ENCODE measurements at places on chromosomes 6 and 20.

DNA sequence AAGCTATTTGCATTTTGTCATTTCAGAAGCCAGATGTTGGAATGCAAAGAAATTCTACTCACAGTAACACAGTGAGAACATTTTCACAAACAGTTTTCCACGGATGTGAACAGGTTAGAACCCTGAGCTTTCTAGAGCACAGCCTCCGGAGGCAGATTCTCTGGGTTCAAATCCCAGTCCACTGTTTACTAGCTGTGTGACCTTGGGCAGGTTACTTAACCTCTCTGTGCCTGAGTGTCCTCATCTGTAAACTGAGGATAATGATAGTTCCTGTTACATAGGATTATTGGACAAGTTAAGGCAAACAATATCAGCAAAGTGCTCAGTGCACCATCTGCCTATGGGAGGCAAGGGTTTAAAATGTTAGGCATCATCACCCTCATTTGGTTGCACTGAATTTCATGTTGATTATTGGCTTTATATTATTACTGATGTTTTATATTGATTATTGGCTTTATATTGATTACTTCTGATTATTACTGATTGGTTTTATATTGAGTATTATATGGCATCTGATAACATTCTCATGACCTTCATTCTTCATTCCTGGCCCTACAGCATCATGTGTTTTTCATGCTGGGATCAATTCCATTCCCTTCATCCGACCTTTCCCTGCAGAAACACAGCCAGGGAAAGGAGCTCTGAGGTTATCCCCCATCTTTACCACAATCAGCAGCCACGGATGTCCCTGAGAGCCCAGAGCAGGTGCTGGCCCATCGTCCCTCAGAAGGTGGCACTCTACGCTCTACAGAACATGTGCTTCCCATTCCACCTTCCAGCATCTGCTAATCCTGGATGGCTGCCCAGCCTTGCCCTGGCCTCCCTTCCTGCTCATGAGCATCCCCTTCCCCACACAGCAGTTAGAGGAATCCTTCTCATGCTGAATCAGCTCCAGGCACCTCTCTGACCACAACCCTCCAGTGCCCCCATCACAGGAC lies 283.1 kb downstream of the PREX1 start:
- no peak for DNase-seq

DNA sequence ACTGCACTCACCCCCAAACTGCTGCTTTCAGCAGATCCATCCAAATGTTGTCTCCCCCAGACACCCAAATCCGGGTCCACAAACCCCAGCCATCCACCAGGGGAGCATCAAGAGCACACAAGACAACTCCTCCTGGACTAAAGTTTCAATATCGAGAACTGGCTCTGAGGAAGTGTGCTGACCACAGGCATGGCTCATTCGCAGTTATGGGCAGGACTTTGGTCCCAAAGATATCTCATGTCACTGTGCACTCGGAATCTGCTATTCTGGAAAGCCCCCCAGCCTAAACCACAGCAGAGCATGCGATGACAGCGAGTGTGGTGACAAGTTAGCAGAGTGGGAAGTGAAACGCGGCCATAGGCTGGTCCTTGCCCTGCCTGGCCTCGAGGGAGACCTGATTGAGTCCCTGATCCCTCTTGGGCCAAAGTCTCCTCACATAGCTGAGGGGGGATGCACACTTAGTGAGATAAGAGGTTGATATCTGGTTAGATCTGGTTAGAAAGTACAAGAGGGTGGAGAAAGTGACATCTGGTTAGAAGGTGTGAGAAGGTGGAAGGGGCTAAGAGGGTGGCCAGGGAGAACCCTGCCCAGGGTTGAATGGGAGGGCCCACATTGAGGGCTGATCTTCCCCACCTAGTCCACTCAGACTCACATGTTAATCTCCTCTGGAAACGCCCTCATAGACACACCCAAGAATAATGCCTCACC lies 149.7 kb downstream of the MRPL14 start:
- peak; percentile 59 for DNase-seq

GRCh38 chr6:170124836-170125235 lies 166.0 kb downstream of the DLL1 start:
- DNase-seq: no peak

DNA sequence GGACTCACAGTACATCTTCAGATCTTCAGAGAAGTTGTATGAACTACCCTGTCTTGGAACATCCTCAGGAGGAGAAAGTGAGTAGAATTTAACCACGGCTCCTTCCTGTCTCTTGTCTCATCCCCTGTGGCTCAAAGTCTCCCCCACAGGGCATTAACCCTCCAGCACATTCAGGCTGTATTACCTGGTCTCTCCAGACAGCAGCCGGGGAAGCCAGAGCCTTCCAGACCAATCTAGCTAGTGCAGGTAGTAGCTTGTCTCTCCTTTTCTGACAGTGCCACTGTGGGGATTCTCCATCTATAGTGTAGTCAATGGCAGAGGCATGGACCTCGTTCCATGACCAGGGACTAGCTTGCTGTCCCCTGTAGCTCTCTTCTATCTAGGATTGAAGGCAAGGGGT lies 16.9 kb upstream of the ELMO2 start:
- DNase-seq: no peak

- DNase-seq: no peak
These were observed 126.0 kb downstream of the ADGRB3 start for GRCh38 chr6:68760941-68761676.

DNA sequence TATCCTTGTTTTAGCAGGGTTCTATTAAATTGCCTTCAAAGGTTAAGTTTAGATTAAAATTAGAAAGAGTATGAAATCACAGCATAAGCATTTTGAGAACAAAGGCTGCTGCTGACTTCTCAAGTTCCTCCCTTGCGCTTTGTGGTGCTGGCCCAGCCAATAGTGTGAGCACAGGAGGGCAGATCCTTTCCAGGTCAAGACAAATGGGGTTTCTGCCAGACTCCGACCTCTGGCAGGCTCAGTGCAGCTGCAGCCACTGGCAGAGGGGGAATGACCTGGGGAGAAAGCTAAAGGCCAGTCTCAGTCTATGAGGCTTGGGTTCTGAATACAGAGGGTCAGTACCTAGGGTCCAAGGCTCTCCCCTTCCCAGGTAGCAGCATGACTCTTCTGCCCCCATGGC lies 27.0 kb downstream of the CLIC5 start:
- DNase-seq: no peak

- no peak for DNase-seq
These were observed 29.1 kb upstream of the PKIG start for GRCh38 chr20:44552950-44553908.

DNA sequence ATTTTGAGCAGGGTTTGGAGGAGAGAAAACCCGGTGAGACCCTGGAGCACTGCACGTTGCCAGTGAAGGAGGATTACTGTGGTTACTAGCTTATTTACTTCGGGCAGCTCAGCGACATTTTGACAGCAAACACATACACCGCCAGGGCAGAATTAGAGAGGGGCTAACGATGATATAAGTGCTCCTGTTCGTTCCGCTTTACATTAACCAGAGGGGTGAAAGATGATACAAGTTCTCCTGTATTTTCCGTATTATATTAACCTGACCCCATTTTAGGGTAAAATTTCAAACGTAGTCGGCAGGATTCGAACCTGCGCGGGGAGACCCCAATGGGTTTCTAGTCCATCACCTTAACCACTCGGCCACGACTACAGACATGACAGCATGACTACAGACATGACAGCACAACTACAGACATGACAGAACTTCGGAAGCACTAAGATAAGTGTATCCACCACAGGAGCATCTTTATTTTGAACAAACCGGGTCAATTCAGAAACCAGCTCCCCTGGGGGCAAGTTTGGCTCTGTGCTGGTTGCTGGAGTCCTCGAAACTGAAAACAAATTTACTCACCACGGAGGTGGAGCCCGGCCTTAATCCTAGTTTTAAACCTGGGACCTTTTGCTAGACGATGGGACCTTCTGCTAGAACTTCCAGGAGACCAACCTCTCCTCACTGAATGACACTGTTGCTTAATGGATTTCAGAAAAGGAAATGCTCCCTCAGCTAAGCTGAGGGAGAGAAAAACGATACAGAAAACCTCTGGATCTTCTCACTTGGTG lies 80.4 kb upstream of the ZNF184 start:
- DNase-seq: peak; percentile 65

DNA sequence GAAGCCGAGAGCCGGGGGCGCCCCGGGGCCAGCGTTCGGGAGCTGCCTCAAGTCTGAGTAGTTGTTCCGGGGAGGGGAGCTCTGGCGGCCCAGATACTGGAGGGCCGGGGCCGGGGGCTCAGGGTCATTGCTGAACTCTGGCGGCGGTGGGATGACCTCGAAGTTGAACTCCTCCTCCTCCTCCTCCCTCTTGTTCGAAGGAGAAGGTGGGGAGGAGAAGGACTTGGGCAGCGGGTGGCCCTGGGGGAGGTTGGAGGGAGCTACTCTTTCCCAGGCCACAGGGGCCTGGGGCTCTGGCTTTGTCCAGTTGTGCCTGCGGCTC lies 37.7 kb downstream of the C6orf132 start:
- DNase-seq: no peak

DNA sequence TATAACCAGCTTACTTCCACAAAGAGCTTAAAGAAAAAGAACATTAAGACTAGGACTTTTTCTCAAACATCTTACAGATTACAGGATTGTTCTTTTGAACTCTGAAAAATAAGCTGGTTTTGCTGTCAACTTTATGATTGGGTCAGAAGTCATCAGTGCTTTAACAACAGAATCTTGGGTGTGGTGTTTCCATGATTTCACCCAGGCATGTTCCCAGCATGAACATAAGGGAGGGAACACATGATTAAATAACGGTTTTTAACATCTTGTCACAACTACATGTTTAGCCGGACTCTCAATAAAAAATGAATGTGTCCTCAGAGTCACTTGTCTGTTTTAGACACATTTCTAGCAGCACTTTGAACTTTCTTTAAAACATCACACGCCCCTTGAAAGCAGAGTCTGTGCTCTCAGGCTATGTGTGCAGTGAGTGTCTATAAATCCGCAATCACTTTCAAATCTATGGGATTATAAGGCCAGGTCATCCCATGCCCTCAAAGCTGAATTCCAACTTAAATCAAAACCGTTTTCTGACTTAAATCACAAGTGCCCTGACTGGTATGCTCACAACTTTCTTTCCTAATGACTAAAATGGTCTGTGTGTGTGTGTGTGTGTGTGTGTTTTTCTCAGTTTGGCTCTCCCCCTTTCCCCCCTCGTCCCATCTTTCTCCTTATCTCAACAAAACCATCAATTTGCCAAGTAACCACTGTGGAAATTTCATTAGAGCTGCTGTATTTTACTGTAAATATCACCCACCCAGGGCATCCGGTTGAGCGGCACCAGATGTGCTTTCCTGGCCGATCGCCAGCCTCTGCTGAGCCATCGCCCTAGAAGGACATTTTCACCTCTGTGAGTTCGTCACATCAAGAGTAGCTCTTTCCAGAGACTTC lies 216.8 kb upstream of the DTNBP1 start:
- DNase-seq: peak; percentile 42

DNA sequence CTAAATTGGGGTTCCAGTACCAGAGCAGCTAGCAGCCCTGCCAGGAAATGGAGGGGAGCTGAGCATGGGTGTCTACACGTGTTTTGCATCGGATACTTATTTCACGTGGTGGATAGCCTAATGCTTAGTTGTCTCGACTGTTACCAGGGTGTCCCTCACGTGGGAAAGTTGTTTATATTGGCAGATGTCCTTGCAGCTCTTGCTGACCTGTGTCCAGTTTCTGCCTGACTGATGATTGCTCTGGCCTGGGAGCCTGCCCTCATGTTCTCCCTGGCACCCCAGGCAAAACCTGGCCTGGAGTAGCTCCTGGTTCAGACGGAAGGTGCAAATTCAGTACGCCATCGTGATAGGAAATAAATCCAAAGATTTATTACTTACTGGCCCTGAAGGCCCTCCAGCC lies 11.8 kb upstream of the FERMT1 start:
- DNase-seq: no peak

- no peak for DNase-seq
These were observed 14.9 kb downstream of the CRISP2 start for GRCh38 chr6:49698478-49698877.

- DNase-seq: no peak
These were observed 160.5 kb upstream of the GRIK2 start for GRCh38 chr6:101232961-101233360.

DNA sequence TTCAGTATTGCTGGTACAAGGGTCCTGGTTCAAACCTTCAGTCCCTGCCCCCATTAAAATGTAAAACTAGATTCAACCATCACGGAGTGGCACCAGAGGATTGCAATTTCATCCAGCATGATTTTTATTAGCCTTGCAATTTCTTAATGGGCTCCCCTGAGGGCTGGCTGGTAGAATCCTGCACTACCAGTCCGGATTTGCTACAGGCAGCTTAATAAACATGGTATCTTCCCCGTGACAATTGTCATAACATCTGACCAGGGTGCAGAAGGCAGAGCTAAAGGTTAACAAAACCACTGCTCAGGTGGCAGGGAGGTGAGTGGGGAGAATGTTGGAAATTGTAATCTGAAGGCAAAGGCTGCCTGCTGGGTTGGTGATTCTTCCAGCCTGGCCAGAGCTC lies 94.5 kb downstream of the PKHD1 start:
- DNase-seq: no peak

DNA sequence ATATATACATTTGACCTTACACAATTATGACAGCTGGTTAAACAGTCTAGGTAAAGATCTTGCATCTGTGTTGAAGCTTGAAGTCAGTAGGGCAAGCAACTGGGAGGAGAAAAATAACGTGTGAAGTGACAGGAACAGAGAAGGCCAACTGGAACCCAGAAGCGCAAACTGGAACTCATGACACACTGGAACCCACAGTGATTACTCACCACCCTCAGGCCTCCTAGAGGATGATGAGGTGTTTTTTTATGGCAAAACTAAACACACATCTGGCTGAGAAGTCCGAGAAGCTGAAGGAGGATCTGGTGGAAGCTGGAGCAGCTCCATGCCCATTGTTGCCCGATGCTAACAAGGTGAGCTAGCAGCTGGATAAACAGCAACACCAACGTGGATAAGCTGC lies 108.1 kb downstream of the TMEM200A start:
- no peak for DNase-seq

- DNase-seq: no peak
These were observed 30.7 kb upstream of the NANP start for GRCh38 chr20:25654487-25654886.

DNA sequence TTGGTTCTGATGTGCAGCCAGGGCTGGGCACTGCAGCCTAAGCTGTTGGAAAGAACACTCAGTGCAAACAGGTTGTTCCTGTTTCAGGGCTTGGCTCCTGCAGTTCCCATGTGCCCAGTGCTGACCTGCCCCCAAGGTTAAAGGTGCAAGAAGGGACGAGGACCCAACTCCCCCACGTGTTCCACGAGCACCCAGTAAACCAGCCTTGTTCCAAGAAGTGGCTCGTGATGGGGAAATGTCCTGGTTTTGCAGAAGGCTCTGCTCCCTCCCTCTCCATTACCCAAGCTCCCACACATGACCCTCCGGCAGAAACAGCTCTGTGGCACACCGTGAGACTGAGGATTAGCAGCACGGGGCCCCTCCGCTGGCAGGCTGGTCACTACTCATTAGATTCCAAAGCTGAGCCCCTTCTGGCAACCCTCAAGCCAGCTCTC lies 9.4 kb downstream of the ACSS1 start:
- DNase-seq: no peak

GRCh38 chr6:78487401-78487800 lies 379.9 kb upstream of the IRAK1BP1 start:
- no peak for DNase-seq

GRCh38 chr20:62707921-62708521 lies 615 bp upstream of the NTSR1 start:
- DNase-seq: peak; percentile 63
